ENCODE measurements at places on chromosomes 5 and 9.

DNA sequence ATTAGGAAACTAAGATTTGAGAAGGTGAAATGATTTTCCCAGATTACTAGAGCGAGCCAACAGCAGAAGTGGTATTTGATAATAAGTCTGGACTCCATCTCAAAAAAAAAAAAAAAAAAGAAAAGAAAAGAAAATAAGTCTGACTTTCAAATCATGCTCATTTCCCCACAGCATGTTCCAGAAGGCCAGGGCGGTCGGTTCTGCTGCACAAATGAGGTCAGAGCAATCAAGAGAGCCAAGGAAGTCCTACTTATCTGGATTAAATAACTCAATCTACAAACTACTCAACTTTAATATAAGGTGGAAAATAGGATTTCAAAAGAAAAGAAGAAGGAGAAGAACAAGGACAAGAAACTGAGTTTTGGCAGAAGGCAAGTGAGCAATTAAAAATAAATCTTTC is 130.4 kb upstream of the RASA1 start:
- no peak for DNase-seq

DNA sequence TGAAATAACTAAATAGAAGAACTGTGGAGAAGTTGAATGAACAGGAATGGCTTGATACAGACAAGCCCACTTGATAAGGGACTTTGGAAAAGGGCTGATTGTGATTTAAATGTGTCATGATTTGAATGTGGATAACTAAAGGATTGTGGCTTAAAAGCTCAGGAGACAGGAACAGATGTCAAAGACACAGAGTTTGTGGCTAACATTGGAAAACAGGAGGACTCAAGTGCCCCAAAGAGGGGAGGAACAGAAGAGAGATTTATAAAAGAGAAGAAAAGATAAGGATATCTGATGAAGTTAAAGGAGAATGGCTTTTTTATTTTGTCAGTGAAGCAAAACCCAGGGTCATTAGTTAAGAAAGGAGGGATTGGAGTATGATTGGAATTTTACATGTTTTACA is 124.2 kb upstream of the TRPM3 start:
- DNase-seq = no peak

- peak; percentile 59 for DNase-seq
Observed at GRCh38 chr9:752201-752600, 89.3 kb upstream of the DMRT1 start.

DNA sequence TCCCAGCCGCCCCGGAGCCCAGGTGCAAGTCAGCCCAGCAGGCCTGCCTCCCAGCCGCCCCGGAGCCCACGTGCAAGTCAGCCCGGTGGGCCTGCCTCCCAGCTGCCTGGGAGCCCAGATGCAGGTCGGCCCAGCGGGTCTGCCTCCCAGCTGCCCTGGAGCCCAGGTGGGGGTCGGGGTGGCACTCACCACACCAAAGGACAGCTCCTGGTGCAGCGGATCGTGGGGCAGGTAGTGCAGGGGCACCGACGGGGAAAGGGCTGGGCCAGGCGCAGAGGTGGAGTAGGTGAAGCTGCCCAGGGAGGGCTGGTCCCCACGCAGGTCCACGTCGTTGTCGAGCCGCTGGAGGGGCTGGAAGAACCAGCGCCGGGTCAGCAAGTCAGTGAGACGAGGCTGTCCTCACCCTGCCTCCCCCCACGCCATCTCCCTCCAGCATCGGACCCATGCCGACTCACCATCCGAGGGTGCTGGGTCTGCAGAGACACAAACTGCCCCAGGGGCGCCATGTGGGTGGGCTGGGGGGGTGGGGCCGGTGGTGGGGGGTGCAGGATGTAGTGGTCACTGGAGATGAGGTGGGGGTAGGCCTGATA is 6.7 kb downstream of the RNF44 start:
- DNase-seq = no peak

GRCh38 chr9:124812441-124812876 is 35.5 kb downstream of the OLFML2A start:
- no peak for DNase-seq

DNA sequence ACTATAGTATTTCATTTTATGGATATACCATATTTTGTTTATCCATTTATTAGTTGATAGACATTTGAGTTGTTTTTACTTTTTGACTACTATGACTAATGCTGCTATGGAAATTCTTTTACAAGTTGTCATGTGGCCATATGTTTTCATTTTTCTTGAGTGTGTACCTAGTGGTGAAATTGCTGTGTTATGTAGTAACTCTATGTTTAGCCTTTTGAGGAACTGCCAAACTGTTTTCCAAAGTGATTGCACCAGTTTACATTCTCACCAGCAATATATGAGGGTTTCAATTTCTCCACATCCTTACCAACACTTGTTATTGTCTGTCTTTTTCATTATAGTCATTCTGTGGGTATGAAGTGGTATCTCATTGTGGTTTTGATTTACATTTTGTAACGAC is 75.4 kb downstream of the GRIA1 start:
- peak; percentile 3 for DNase-seq

DNA sequence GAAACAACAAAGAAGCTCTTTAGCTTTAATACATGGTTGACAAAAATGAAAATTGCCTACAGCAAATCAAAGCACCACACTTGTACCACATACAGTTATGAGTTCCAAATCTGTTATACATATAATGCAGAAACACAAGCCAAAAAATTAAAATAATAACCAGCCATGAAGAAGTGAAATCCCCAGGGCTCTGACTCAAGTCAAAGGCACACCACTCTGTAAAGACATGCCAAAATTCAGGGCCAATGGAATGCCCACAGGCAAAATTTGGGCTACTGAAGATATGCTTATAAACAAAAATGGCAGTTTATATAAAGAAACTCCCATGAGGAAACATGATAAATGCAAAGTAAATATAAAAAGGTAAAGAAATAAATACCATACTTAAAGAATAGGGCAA is 29.0 kb downstream of the THBS4 start:
- no peak for DNase-seq

DNA sequence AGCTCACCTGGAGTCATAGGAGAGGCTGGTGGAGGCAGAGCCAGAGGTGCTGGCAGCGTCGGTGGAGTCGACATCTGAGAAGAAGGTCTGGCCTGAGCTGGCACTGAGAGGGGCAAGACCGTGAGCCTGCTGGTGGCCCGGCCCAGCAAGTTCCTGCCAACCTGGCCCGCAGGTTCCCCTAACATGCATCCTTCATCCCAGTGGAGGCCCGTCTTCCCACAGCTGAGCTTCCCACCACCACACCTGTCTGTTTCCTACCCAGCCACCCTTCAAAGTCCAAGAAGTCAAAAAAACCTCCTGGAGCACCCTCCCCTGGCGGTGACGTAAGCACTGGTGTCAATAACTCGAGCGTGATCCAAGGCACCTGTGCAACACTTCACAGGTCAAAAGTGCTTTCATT is 16.9 kb downstream of the PHF19 start:
- DNase-seq = no peak

- no peak for DNase-seq
Observed at GRCh38 chr9:36249189-36249588, 9.1 kb downstream of the GNE start.

- no peak for DNase-seq
Observed at GRCh38 chr9:91943478-91944470, 6.3 kb downstream of the ROR2 start.

GRCh38 chr5:125228363-125229070 is 482.1 kb upstream of the ZNF608 start:
- DNase-seq = no peak

DNA sequence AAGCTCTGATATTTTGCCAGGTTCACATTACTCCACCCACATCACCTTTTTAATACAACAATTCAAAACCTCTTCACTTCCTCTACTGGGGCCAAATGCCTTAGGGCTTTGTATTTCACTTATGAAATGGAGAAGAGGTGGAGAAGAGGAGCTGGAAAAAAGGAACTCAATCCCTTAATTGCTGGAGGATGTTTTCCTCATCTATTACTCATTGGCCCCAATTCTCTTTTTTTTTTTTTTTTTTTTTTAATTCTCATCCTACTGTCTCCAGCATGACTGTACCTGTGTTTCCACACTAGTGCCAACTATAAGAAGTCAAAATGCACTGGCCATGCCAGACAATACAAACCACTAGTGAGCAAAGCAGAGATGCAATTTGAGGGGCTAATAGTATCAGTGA is 20.9 kb downstream of the FAM13B start:
- DNase-seq = peak; percentile 30

- no peak for DNase-seq
Observed at GRCh38 chr5:158119961-158120723, 261.2 kb upstream of the CLINT1 start.

GRCh38 chr9:38360839-38361472 is 31.5 kb upstream of the ALDH1B1 start:
- no peak for DNase-seq

DNA sequence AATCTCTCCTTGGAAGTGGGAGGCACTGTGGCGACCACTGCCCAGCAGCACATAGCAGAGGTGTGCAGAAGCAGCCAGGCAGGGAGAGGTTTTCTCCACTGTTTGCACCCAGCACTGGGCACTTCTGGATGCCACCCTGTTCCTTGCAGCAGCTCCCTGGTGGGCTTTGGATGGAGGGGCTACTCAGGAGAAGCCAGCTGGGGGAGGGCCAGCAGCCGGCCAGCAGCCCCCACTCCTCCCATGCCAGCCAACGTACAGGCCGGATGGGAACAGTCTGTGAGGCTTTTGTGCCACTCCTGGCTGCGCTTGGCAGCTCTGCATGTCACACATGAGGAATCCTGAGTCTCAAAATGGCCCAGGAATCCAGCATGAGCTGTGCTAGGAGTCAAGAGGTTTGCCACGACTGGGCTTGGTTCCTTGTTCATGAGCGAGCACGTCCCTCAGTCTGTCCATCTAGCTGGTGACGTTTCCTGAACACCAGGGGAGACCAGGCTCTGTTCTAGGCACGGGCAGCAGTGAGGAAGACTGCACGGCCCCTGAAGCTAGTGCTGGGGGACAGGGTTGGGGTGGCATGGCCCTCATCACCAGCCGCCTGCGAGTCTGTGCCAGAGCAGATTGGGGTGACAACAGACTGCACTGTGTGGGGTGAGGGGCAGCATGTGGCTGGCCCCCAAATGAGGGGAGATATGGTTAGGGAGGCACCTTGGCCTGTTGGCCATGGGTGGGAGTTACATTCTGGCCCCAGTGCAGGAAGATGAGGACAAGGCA is 10.1 kb downstream of the PHF2 start:
- no peak for DNase-seq

GRCh38 chr5:14445013-14445412 is 136.6 kb upstream of the OTULINL start:
- no peak for DNase-seq

- peak; percentile 55 for DNase-seq
Observed at GRCh38 chr5:148740966-148741742, 85.3 kb upstream of the ADRB2 start.

GRCh38 chr9:135910757-135911156 is 3.4 kb upstream of the CAMSAP1 start:
- no peak for DNase-seq

DNA sequence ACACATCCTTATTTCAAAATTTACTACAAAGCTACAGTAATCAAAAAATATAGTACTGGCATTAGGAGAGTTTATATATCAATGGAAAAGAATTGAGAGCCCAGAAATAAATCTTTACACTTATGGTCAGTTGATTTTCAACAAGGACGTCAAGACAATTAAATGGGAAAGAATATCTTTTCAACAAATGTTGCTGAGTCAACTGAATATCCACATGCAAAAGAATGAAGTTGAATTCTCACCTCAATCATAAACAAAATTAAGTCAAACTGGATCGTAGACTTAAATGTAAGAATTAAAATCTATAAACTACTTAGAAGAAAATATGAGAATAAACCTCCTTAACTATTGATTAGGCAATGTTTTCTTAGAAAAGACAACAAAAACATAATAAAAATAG is 61.5 kb upstream of the PRR16 start:
- no peak for DNase-seq

GRCh38 chr9:114452219-114453165 is 52.8 kb downstream of the WHRN start:
- DNase-seq = no peak

GRCh38 chr5:177085985-177086653 is 596 bp upstream of the FGFR4 start:
- no peak for DNase-seq

- DNase-seq = no peak
Observed at GRCh38 chr5:50889790-50890189, 223.4 kb downstream of the PARP8 start.

- no peak for DNase-seq
Observed at GRCh38 chr9:68843239-68843638, 138.2 kb downstream of the PIP5K1B start.

GRCh38 chr5:171264843-171265242 is 44.2 kb upstream of the TLX3 start:
- no peak for DNase-seq

Measured in inflammatory macrophage (primary cell).